ENCODE measurements at places on chromosomes 13 and 19. TPM values are rescaled to one million over a fixed set of nuclear protein-coding genes. Genes with fewer than 3 reads are reported as not detected.

SLC1A6 gene
- total RNA-seq: not detected

DNA sequence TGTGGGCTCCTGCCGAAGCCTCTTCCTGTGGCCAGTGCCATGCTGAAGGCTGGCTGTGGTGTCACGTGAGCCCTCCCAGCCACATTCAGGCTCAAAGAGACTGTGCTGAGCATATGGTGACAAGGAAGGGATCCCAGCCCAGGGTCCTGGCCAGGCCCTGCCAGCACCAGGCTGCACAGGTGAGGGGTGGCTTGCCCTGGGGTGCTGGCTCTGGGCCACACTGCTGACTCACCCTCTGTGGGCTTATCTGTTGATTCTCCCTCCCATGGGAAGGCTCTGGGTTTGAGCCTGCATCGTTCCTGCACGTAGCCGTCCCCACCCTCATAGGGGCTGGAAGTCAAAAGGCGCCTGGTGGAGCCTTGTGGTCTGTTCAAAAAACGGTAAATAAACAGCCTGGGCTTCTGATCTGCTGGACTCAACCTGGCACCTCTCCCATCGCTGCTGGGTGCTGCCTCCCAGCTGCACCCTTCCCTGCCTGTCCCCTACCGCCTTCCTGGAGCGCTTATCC is 31.1 kb downstream of the DNM2 start:
- no peak for DNase-seq

GRCh38 chr13:103730407-103730806 is 664.2 kb upstream of the SLC10A2 start:
- no peak for DNase-seq

DNA sequence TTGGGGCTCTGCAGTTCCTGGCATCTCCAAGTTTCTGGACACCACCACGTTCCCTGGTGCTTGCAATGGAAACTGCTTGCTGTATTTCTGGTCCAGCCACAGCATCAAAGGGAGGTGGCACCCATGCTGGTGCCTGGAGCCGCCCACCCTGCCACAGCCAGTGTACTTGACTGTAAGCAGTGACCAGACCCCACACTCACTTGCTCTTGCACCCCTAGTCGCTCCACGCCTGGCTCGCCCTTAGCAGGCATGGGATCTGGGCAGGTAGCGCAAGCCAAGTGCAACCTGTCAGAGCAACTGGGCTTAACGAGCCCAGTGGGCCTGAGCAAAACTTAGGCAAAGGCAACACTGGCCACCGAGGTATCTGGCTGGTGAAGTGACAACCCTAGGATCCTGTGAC is 648.2 kb upstream of the PCDH9 start:
- DNase-seq: no peak
